ENCODE measurements at places on chromosomes 5 and 9.

GRCh38 chr9:72144756-72145492 lies 4.3 kb upstream of the GDA start:
- DNase-seq: no peak

DNA sequence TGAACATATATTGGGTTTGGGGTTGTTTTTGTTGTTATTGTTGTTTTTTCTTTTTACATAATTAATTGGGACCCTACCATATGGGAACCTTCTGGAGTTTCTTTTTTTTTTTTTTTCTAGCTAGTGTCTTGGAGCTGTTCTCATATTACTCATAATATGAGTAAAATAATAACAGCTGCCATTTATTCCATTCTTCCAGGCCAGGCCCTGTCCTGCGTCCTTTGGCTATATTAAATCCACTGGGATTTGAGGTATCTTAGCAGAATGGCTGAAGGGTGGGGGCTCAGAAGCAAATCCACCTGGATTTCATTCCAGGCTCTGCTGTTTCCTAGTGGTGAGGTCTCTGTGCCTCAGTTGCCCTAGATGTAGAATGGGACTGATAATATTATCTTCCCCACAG lies 47.2 kb upstream of the RPL26L1 start:
- DNase-seq: no peak

DNA sequence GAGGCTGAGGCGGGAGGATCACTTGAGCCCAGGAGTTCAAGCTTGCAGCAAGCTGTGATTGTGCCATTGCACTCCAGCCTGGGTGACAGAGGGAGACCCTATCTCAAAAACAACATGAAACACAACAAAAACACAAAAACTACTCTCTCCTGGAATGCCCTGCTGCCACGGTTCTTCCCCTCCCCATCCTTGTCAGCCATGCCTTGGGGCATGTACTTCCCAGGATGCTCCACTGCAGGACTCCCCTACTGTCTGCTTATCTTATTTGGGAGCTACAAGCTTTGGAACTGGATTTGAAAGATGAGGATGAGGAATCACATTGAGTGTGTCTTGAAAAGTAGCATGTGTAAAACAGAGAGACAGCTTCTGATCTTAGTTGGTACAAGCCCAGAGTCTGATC lies 40.1 kb upstream of the KIAA1958 start:
- no peak for DNase-seq

DNA sequence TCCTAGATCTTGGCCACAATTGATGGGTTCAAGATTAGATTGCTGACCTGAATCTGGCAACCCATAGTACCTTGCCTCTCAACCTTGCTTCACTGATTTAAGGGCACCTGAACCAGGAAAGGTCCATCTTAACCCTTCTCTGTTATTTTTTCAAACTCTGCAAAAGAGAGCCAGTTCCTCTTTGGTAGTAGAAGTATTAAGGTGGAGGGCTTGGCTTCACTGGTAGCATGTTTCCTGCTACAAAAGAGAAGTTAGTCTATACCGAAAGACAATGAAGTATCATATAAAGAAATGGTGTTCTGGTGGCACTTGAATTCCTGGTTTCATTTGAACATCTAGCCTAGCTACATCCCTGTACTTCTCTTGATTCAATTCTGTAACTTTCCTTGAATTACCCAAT lies 8.5 kb downstream of the ALG2 start:
- DNase-seq: no peak

DNA sequence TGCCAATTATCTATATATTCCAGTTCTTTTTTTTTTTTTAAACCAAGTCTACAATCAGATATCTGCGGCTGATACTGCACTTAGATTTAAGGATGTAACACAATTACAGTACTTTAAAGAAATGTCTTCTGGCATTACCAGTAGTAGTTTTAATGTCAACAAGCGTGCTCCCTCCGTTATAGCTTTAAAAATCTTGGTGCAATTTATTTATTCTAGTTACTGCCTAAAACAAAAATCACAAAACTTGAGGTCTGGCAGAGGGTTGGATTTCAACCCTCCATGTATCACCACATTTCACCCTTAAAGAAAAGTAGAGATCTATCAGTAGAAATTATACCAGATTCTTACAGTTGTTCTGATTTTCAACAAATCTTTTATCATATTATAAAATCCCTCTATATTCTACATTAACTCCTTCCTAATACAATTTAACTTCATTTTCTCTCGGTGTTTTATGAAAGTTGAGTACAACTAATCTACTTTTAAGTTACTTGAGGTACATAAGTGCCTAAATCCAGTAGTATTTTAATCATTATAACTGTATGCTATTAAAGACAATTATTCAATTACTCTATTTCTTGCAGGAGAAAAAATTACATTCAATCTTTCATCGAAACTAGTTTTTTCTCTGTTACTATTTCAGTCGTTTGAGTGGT lies 2.0 kb upstream of the RICTOR start:
- DNase-seq: no peak

- no peak for DNase-seq
Measured at GRCh38 chr5:103464835-103465484, 97.6 kb downstream of the NUDT12 start.

- DNase-seq: no peak
Measured at GRCh38 chr5:59704936-59705335, 188.6 kb downstream of the PDE4D start.

DNA sequence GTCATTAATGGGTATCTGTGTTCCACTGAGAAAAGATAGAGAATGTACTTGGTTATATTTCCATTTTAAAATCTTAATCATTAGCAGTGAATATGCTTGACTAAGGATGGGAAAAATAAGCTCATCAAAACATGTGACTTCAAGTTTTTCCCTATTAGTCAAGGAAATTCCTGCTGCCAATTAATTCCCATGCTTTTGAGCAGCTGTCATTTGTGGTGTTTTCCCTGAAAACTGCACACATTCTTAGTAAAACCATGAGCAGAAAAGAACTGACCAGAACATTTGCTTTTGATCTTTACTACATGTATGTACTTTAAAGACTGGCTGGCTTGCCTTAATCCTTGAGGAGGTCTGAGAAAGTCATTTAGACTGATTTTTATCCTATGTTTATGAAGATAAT lies 75.2 kb downstream of the AOPEP start:
- DNase-seq: no peak
